ENCODE measurements at places on chromosomes 7 and 10.

DNA sequence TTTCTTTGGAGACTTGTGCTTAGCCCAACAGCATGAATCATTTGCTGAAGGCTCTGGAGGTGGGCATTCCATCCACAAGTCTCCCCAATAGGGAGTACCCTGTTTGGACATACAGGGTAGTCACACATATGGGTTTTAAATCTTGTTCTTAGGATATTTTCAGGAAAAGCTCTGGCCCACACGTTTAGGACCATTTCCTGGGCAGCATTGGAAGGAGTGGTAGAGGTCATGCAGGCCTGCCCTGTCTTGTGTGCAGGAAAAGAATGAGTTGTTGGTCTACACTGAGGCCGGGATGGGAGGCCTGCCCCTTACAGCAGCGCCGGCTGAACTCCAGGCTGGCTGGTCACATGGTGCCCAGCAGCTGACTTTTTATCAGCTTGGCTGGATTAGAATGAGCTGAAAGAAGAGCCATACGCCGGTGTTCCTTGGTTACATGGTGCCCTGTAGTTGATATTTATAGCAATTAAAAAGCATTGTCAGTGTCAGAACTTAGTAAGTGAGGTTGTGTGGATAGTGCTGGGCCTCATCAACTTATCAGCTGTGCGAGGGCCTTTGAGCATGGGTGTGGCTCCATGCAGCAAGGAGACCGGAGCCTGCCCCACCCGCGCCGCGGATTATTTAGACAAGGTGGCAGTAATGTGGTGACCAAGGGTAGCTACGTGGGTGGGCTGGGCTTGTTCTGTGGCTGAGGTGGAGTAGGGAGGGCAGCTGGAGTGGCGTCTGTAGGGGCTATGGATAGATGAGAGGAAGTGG is 28.6 kb downstream of the OGDH start:
- peak; percentile 73 for DNase-seq

DNA sequence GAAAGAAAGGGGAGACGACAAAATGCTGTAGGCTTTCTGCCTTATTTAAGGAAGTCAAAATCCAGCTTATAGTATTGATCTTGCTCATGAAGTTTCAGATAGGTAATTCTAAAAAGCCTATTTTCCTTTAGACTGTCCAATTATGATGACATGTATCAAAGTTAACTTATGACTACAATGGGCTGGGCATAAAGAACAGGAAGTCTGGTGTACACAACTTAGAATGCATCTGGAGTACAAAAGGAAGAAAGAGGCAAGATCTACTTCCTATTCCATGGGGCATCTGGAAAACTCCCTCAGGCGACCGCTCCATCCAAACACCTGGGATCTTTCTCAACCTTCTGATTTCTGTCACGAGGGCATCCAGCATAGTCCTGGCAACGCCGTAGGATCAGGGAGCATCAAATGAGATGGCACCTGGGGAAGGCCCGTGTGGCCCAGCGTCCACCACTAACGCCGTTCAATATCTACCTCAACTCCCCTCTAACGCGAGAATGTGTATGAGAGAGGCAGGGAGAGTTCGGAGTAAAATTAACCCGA is 512 bp downstream of the FAM24B start:
- peak; percentile 51 for DNase-seq

DNA sequence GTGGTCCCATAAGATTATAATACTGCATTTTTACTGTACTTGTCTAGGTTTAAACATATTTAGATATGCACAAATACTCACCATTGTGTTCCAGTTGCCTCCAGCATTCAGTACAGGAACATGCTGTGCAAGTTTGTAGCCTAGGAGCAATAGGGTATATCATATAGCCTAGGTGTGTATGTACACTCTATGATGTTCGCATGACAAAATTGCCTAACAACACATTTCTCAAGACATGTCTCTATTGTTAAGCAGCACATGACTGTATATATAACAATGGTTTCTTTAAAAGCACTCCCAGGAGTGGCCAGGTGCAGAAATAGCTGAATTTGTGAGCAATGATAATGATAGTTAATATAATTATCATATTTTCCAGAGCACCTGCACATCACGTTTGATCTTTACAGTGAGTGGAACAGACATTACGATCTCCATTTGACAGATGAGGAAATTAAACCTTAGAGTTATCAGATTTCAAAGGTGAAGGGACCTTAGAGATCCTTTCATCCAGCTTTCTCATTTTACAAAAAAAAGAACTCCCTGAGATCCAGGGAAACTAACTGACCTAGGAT is 99.2 kb upstream of the PDCD4 start:
- no peak for DNase-seq

DNA sequence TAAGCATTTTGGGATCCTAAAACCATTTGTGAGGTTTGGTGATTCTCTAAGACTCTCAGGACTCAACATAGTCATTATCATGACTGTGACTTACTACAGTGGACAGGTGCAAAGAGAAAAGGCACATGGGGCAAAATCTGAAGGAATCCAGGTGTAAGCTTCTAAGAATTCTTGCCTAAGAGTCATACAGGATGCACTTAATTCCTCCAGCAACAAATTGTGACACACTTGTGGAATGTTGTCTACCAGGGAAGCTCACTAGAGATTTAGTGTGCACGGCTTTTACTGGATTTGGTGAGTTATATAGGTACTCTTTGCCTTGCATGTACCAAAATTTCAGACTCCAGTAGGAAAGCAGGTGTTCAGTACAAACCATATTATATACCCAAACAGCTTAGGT is 47.9 kb downstream of the WAC start:
- DNase-seq = no peak

DNA sequence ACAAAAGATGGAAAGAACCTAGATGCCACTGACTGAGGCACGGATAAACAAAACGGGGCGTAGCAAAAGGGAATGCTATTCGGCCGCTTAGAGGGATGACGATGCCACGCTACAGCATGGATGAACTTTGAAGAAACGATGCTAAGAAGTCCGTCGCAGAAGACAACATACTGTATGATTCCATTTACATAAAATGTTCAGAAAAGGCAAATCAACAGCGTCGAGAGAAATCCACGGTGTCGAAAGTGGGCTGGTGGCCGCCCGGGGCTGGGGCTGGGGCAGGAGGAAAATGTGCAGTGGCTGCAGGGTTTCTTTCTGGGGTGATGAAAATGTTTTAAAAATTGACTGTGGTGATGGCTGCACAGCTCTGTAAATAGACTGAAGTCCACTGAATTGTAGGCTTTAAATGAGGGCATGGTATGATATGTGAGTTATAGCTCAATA is 24.1 kb downstream of the GNA12 start:
- no peak for DNase-seq

- DNase-seq = no peak
Observed at GRCh38 chr7:124318721-124319450, 286.0 kb upstream of the TMEM229A start.

DNA sequence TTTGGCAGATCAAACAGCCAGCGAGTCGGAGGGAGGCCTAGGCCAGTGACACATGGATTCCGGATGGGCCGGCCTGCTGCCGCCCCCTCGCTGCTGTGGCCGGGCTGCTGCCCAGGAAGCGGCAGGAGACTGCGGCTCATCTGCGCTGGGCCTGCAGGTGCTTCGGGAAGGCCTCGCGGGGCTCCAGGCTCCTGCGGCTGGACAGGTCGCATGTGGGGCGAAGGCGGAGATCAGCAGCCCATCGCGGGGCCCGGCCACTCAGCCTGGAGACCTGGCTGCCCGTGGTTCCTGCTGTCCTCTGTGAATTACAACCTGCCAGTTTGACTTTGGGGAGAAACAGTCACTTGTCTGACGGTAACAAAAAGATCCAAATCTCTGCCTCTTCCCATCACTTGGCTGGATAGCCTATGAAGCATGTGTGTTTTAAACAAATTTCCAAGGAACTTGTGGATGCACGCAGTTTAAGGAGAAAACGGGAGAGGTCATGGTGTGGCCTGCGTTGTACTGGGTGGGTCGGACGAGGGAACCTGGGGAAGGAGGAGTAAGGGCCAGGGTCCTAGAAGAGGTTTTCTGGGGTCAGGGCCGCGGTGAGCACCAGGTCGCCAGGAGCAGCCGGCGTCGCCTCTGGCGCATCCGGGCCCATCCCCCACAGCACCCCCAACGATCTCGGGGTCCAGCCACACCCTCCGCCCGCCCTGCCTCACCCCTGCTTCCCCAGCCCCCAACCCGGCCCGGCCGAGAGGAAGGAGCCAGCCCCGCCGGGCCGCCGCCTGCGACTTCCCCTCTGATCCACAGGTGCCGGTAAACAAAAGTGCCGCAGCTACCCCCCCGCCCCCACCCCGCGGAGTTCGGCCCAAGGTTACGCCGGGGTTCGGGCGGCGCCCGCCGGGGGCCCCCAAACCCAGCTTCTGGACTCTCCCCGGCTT is 1.6 kb downstream of the SPOCK2 start:
- no peak for DNase-seq

DNA sequence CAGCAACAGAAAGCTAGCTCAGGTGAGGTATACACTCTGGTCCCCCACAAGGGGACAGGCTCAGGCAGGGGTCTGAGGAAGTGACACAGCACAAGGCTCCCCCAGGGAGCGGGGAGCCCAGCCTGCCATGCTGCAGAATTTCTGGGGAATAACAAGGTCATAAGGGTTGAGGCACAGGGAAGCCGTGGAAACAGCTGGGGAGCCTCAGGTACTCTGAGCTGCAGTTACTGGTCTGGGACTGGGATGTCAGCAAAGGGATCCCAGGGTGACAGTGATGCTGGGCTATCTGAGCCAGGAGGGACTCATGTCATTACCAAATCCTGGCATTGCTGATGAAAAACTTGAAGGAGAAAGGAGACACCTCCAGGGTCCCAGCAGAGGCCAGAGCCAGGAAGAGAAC is 64.4 kb upstream of the NANOS1 start:
- no peak for DNase-seq

DNA sequence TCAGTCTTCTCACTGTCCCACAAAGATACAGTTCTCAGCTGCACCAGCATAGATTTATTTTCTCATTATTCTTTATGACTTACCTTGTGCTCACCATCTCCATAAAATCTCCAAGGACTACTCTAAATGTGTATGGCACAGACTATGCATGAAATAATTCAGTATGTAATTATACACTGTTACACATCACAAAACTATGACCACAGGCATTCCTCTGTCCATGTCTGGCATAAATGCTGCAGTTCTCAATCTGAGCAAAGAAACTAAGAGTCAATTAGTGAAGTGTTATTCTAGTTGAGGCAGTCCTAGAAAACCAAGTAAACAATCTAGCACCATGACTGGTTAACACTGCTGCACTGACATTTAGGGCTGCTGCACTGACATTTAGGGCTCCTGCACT is 2.7 kb downstream of the CYCS start:
- DNase-seq = no peak

- DNase-seq = peak; percentile 39
Observed at GRCh38 chr10:123573236-123574108, 92.7 kb upstream of the GPR26 start.

DNA sequence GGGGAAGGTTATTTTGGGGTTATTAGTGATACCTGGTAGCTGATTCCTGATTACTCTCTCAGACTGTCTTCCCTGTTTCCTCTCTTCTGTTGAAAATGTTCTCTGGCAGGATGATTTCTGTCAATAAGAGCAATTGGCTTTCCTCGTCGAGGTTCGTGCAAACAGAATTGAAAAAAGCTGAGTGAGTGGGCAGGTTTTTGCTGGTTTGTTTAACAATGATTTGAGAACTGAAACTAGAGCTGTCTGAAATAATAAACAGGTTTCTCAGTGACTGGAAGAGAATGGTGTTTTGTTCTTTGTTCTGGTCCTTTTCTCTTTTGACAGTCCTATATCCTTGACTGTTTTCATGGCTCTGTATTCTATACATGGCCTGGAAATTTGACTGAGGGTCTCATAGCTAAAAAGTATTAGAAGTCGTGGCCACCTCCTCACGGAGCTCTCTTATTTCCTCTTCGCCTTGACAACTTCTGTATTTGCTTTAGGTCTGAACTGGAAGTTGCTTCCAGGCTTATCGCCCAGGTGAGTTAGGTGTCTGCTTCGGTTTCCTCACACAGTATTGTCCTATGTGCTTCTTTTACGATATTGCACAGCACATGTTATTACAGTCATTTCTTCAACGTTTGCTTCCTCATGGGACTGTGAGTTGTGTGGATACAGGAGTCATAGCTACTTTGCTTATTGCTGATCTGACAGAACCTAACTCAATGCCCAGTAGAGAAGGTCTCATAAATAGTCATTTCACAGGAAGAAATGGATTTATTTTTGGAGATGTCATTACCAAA is 403.6 kb downstream of the NRG3 start:
- DNase-seq = no peak

- peak; percentile 75 for DNase-seq
Observed at GRCh38 chr7:82729172-82730030, 285.8 kb upstream of the CACNA2D1 start.

GRCh38 chr10:31112961-31113360 is 81.3 kb upstream of the ZNF438 start:
- DNase-seq = no peak

DNA sequence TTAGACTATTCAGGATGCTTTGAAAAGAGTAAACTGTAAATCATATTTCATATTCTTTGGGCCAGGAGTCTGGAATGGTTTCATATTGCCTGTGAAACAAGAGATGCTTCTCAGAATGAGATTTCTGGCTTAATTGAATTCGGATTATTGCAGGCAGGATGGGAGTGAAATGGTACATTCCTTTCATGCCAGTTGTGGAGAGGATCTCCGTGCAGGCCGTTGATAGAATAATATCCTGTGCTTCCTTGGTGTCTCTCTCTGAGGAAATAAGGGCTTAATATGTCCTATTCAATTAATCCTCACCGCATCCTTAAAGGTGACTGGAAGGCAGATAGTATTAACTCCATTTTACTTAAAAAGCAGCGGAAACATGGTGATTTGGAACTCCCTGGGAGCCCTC is 56.6 kb downstream of the CUX1 start:
- DNase-seq = no peak

DNA sequence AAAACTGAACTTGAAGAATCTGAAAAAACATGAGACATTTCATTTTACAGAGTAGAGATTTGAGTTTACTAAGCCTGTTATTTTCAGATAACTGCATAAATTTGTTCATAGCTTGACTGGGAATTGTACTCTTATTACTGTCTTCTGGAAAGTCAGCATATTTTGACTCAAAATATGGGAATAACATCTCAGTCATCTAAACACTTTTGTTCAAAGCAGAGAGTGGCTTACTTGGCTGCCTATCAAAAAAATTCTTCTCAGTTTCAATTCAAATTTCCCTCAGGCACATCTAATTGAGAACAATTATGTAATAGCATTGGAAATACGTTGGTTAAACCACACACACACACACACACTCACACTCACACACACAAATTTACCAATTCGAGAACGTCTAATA is 384.6 kb downstream of the ARL4A start:
- no peak for DNase-seq

DNA sequence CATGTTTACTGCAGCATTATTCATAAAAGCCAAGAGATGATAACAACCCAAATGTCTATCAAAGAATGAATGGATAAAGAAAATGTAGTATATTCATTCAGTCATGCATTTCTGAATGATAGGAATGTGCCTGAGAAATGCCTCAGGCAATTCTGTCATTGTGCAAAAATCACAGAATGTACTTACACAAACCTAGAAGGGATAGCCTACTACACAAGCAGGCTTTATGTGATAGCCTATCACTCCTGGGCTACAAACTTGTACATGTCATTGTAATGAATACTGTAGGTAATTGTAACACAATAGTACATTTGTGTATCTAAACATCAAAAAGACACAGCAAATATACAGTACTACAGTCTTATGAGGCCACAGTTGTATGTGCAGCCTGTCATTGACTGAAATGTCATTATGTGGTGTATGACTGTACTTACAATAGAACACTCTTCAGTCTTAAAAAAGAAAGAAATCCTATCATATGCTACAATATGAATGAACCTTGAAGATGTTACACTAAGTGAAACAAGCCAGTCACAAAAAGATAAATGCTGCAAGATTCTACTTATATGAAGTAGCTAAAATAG is 141.8 kb upstream of the GPR22 start:
- no peak for DNase-seq

- DNase-seq = no peak
Observed at GRCh38 chr10:77446700-77447099, 190.9 kb downstream of the KCNMA1 start.
